Right renal cortex interstitium (tissue), 3 donors: ENCODE measurements at places on chromosomes 13 and 19.

DNA sequence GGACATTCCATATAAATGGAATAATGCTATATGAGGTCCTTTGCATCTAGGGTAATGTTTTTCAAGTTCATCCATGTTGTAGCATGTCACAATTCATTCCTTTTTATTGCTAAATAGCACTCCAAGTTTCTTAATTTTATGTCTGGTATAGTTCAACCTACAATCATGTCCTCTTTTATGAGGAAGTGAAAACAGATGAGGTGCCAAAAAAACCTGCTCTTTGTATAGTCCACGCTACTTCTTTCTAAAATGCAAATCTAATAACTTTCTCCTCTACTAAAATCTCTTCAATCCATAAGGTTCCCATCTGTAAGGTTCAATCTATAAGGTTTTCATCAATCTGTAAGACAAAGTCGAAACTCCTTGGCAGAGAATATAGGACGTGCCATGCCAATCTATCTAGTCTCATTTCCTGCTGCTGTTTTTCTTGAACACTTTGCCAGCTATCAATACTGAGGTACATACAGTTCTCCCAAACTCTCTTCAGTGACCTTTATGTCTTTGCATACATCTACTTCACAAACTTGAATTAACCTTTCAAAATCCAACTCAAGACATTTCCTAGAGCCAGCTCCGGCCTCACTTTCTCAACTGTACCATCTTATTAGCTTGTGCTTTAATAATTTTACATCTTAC is 33.7 kb downstream of the INTS6 start:
- no peak for DNase-seq

- DNase-seq: no peak
These were observed 34.2 kb upstream of the ZNF599 start for GRCh38 chr19:34806976-34807860.

DNA sequence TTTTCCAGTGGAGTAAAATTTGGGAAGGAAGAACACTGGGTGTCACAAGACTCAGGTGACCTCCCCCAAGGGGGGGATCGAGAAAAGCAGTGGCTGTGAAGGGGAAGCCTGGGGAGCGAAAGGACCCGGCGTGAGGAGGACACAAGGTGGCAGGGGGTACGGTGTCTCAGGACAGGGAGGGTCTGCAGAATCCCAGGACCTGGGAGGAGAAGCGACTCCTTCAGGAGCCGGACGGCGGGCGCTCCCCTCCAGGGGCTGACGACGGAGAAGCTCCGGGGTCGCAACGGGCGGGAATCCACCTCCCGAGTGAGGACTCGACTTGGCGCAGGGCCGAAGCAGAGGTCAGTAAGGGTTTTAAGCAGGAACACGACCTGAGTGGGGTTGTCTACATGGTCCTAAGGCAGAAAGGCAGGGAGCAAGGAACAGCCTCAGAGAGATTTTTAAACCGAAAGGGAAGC is 529 bp downstream of the ZNF836 start:
- no peak for DNase-seq

GRCh38 chr13:113546571-113547237 is 37.8 kb upstream of the TFDP1 start:
- no peak for DNase-seq

DNA sequence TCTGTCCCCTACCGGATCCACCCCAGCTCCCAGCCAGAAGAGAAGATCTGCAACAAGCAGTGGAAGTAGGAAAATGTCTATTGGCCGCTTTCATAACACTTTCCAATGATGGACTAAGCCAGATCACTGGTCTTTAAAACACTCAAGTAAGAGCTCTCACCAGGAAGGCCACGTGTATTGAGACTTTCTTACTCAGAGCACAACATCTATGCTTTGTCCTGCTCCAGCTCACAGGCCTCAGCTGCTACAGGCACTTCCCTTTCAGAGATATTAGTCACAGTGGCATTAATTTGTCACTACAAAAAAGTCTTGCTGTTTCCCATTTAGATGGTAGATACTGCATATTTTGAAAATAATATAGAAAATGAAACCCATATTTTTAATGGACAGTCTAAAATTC is 164.2 kb downstream of the ABCC4 start:
- no peak for DNase-seq

DNA sequence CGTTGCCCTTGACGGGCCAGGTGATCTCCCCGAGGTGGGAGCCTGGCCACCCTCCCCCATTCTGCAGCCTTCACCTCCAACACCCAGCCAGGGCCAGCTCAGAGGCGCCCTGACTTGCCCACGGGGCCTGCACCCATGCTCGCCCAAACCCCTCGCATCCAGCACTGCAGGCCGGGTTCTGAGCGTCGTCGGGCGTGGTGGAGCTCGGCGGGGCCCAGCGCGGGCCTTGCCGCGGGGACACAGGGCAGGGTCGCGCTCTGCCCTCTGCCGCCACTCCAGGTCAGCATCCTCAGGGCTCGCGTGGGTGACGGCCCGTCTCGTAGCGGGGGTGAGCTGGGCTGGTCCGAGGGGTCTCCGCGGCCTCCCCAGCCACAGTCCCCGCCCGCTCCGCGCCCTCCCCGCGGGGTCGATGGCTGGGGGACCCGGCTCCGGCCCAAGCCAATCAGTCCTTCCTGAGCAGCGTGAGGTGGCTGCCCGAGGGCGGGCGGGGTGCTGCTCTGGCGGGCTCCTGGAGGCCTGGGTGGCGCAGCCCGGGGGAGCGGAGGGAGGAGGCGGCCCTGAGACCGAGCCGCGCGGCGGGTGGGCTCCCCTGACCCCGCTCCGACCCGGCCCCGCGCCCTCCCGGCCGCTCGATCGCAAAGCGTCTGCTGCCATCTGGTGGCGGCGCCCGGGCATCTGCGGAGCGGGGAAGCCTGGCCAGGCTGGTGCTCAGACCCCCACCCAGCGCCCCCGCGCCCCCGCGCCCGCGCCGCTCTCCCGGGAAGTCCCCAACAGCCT is 61.4 kb downstream of the CCNE1 start:
- DNase-seq: no peak
